Effector CD4-positive, alpha-beta T cell (primary cell): ENCODE measurements at places on chromosomes 7 and 10.

DNA sequence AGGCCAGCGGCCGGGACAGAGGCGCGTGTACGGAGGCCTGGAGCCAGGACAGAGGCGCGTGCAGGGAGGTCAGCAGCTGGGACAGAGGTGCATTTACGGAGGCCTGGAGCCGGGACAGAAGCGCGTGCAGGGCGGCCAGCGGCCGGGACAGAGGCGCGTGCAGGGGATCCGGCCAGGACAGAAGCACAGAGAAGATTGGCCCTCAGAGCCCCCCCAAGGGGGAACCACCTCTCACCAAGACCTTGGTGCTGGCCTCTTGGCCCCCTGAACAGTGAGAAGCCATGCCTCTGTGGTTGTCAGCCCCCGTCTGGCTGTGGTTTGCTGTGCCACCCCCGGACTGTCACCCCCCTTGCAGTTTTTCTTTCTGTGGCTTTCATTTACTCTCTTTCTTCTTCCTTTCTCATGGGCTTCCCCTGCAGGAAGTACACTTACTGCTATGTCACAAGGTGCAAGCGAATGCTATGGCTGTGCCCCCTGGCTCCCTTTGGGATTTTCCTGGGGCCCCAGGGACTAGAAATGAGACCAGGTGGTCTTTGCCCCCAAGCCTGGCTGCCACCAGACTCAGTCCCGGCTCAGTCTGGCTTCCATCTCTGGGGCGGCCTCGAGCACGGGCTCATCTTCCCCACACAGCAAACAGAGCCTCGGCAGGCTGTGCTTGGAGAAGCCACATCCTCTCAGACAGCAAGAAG is 41.1 kb downstream of the INSIG1 start:
- no peak for DNase-seq

DNA sequence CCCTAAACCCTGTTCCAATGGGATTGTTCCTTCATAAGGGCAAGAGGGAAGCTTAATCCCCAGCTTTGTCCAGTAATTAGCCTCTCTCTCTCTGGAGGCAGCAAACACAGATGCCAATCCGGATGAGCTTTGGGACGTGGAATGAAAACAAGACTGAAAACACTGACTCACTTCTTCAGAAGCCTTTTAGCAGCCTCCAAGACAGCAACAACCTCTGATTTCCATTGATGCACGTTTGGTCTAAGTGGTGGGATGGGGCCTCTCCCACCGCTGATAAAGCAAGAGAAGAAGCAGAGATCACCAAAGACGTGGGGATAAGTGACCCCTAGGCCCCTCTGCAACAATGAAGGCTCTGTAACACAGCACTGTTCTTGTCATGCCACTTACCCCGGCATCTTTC is 5.8 kb upstream of the GFRA1 start:
- no peak for DNase-seq

DNA sequence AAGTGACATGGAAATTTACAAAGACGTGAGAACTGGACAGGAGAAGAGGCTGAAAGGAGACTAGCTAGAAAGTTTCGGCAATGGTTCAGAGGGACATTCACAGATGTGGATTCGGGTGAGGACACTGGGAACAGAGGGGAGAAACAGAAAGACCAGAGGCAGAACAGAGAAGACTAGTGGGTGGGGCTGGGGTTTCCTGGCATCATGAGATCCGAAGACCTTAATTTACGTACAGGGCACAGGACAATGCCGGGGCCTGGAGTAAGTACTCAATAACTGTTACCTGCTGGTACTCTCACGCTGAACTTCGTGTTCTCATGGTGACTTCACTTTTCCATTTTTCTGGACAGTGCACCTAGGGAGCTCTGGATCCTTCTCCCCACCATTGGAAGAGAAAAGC is 53.5 kb downstream of the VOPP1 start:
- no peak for DNase-seq

DNA sequence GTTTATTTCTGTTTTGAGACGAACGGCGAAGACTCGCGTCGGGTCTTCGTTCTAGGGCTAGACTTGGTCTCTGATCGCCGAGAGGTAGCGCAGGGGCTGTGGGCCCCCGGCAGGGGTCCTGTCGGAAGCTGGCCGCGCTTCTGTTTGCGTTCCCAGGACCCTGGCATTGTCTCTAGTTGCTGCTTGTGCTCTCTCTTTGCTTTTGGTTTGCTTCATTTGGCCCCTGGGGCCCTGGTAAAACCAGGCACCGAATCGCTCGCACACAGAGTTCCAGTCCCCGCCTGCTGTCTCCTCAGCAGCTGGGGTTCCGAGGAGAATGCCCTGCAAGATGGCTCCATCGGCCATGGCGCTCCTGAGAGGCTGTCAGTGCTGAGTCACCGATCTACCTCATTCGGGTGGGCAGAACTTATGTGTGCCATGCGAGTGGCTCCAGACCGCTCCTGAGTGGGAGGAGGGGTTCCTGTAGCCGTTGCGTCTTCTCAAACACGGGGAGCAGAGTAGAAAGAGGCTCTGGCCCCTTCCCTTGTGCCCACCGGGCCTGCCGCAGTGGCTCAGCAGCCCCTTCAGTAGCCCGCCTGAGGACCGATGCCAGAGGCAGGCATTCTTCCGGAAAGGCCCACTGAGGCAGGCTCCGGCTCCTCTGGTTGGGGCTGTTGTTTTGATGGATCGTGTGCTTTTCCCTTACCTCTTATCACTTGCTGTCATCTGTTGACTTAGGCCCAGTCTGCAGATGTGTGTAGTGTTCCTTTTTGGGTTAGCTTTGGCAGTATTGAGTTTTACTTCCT is 826 bp downstream of the CHPF2 start:
- DNase-seq: peak; percentile 57

DNA sequence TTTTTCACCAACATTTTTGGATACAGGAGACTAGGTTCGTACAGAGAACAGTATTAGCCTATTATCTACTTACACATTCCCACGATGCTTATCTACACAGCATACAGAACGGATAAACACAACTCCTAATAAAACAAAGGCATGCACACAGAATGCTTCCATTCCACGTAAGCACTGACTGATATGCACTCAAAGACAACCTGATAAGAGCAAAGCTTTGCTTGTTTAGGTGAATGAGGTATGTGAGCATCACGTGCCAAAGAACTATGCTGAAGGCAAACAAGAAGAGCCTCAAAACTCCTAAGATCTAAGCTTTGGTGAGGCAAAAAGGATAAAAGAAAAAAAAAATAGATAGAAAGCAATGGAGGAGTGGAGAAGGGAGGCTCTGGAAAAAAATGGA is 413.5 kb upstream of the LRRN3 start:
- DNase-seq: no peak

DNA sequence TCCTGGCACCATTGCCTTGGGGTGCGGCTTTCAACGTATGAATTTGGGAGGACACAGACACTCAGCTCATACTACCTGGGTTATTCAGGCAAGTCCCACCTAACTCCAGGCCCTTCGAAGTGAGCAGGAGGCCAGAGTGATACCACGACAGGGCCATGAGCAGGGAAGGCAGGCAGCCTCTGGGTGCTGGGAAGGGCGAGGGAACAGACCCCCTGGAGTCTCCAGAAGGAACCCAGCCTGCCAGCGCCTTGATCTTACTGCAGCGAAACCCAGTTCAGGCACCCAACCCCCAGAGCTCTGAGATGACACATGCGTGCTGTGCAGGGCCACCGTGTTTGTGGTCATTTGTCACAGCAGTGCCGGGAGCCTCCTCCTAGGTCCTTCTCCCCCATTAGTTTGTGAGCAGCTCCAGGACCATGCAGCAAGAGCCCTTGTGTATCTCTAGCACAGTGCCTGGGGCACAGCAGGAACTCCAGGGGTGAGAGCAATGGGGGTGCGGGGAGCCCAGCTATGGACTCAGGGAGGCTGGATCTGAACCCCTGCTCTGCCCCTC is 7.7 kb upstream of the INSIG1 start:
- no peak for DNase-seq

DNA sequence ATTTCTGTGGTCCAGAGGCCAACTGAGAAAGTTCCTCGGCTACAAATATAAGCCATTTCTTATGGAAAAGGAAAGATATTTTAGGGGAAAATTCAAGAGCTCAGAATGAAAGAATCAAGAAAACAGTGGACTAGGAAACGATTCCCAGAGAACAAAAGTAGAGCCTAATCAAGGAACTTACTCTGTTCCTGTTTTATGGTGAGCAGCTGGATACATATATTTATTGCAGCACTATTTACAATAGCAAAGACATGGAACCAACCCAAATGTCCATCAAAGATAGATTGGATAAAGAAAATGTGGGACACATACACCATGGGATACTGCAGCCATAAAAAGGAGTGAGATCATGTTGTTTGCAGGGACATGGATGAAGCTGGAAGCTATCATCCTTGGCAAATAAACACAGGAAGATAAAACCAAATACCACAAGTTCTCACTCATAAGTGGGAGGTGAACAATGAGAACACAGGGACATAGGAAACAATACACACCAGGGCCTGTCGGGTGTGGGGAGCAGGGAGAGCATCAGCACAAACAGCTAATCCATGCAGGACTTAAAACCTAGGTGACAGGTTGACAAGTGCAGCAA is 298.7 kb downstream of the THSD7A start:
- DNase-seq: no peak

- no peak for DNase-seq
Observed at GRCh38 chr7:32643194-32643593, 147.9 kb downstream of the AVL9 start.

- peak; percentile 50 for DNase-seq
Observed at GRCh38 chr10:71708301-71708703, 11.3 kb downstream of the C10orf105 start.

- DNase-seq: no peak
Observed at GRCh38 chr10:27527666-27528295, 23.7 kb downstream of the RAB18 start.

DNA sequence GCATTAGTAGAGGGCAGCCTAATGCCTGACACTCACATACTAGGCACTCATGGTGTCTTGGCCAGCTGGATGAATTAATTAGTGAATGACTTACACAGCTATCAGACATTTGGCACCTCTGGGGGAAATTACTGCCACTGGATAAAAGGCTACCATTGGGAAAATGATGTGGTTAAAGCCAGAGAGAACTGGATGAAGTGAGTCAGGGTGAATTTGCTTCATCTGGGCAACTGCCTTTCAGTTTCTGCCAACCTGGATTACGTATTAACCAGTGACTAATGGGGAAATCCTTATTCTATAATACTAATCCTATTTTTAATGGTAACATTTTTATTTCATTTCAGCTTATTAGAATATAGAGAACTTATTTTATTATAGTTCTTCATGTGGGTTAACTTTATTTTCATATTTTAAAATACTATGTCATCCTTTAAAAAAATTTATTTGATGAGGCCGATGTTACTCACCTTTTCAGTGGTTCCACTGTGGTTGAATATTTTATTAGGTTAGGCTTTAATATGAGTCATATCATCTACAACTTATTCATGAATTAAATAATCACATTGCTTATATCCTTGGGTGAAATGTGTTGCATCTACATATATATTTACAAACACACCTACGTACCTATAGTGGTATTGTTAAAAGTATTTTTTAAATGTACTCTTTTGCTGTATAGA is 85.6 kb upstream of the CAPZA2 start:
- DNase-seq: no peak

GRCh38 chr7:43669286-43670081 is 59.8 kb downstream of the COA1 start:
- DNase-seq: peak; percentile 71

DNA sequence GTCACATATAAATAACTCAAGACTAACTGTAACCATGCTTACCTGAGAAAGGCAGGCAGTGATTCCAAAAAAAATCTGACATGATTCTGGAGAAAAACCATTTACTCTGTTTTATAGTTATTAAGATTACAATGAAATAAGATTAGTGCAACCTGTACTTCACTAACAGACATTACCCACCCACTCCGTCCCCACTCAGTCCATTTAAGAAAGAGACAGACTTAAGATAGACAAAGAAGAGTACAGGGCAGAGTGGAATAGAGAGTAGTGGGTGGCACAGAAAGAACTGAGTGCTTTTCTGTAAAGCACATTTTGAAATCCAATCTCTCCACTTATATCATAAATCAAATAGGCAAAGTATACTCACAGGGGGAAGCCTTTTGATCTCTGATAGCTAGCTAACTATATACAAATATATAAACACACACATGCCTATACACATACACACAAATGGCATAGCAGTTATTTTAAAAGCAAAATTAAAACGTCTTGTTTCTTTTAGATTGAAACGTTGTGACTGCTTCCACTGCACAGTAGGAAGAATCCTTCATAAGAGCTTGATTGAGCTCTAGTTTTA is 11.9 kb downstream of the PAXIP1 start:
- no peak for DNase-seq

DNA sequence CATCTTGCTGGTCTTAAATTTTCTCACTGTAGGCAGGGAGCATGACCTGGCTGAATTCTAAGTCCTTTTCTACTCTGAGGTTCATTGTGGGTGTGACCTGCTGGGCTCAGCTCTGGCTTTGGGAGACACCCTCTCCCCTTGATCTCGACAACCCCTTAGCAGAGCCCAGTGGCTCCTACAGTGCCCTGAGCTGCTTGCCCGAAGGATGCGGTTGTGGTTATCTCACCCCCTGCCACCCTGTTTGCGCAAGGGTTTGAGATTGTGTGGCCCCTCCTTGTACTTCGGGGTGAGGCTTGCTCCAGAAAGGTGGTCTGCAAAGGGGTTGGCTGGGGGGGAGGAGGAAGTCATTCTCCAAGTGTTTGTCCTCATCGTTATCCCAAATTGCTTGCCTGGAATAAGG is 55.3 kb downstream of the TCF7L2 start:
- DNase-seq: no peak

- no peak for DNase-seq
Observed at GRCh38 chr10:78194539-78195402, 161.1 kb downstream of the RPS24 start.

DNA sequence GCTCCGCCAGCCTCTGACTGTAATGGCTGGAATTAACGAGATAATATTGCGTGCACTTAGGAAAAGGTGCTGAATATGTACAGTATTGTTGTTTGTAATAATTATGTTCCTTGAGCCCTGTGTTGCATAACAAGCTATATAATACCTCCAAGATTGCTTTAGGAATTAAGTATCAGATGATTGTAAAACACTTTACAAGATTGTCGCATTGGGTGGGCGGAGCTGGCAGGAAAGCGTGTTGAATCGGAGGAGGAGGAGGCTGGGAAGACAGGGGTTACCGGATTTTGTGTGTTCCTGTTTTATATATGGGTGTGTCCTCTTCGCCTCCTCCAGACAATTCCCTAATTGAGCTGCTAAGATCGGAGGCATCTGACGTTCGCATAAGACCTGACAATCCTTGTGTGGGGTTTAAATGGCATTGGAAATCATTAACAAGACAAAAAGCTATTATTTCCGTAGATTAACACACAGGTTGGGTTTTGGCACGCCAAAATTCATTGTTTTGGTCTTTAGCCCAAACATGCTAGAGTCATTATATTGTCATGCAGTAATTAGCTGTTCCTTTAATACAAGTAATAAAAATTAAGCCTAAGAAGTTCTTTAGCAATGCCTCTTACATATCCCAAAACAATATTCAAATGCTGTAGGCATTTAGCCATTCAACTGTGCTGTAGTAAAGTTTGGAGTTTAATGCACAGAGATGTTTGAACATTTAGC is 192.9 kb upstream of the SH2B2 start:
- no peak for DNase-seq

GRCh38 chr10:2985729-2986232 is 81.6 kb upstream of the PFKP start:
- DNase-seq: no peak
